ENCODE measurements at places on chromosomes 11 and 22. TPM values are rescaled to one million over a fixed set of nuclear protein-coding genes. Genes with fewer than 3 reads are reported as not detected.

GRCh38 chr11:124920870-124921609 is 2.0 kb downstream of the HEPN1 start:
- peak; percentile 83 for DNase-seq

DNA sequence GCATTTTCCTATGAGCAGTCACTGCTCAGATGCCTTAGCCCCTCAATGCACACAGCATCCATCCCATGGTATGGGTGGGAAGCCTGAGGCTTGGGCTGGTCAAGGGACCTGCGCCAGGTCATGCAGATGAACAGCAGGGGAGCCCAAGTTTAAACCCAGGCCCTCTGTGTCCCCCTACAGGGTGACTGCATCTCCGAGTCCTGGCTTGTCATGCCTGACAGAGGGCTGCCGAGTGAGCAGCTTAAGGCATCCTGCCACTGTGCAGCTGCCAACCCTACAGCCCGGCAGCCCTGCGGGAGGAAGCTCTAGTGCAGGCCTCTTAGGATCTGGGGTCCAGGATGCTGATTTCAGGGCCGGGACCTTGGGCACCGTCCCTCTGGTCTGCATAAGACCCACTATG is 10.0 kb downstream of the IL2RB start:
- DNase-seq = no peak

DNA sequence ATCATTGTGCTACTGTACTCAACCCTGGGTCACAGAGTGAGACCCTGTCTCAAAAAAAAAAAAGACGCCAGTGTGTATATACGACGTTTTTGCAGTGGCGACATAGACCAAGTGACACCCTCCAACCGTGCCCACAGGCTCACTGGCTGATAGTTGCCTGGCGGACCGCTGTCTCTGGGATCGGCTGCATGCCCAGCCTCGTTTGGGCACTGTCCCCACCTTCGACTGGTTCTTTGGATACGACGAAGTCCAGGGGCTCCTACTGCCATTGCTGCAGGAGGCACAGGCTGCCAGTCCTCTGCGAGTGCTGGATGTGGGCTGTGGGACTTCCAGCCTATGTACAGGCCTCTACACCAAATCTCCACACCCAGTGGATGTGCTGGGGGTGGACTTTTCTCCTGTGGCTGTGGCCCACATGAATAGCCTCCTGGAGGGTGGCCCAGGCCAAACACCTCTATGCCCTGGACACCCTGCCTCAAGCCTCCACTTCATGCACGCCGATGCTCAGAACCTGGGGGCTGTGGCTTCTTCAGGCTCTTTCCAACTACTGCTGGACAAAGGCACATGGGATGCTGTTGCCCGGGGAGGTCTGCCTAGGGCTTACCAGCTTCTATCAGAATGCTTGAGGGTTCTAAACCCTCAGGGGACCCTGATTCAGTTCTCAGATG is 1.3 kb downstream of the CSKMT start:
- DNase-seq = no peak

DNA sequence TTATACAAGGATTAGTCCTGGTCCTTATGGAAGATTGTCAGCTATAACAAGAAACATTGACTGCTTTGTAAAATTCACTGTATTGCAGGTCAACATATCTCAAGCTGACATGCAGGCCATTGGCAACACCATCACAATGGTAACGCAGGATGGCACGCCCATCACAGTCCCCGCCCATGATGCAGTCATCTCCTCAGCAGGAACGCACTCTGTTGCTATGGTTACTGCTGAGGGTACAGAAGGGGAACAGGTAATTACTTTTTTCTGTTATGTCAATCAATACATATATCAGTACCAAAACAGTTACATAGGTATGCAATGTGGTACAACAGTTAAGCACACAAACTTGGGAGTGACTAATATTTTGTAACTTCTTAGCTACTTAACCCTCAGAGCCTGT is 55.3 kb downstream of the ZNF143 start:
- peak; percentile 73 for DNase-seq

DNA sequence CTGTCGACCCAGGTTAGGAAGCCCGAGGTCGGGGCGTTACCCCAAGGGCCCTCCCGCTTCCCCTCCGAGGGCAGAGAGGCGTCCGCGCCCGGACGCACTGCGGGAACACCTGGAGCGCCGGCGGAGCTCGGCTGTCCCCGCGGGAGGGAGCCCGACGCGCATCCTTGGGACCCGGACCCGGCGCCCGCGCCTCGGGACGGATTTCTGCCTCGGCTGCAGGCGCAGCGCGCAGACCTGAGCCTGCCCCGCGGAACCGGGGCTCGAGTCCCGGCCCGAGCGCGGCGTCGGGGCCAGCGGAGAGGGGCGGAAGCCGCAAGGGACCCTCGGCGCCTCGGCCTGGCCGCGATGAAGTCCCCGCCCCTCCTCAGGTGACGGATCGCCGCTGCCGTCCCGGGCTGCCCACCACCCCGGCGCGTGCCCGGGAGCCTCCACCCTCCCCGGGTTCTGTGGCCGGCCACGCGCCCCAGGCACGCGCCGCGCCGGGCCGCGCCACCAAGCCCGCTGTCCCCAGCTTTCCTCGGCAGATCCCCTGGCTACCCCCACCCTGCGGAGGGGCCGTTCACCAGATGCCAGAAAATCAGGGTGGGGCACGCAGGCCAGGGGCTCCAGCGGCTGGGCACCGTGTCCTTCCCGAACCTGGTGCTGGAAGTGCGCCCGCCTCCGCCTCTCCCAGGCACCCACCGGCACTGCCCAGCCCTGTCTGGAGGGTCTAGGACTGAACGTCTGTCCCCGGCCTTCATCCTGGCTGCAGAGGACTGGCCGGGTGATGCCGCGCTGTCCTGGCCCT is 410 bp downstream of the GLB1L3 start:
- DNase-seq = peak; percentile 71

- no peak for DNase-seq
These were observed 173.9 kb downstream of the DDX10 start for GRCh38 chr11:108838792-108839105.

DNA sequence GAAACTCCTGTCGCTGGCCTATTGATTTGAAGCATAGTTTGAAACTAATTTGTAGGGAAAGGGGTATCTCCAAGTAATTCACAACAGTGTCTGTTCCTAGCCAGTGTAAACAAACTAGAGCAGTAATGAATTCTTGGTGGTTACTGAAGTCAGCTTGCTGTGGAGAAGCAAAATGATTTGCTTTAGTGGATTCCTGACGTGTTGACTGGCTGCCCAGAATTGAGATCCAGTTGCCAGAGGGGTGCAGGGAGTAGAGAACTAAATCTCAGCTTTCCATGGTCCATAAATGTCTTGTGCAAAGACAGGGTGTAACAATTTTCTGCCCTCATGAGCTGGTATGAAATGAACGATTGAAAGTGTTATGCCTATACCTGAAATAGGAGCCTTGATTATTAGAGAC is 382.5 kb upstream of the KIRREL3 start:
- DNase-seq = no peak

DNA sequence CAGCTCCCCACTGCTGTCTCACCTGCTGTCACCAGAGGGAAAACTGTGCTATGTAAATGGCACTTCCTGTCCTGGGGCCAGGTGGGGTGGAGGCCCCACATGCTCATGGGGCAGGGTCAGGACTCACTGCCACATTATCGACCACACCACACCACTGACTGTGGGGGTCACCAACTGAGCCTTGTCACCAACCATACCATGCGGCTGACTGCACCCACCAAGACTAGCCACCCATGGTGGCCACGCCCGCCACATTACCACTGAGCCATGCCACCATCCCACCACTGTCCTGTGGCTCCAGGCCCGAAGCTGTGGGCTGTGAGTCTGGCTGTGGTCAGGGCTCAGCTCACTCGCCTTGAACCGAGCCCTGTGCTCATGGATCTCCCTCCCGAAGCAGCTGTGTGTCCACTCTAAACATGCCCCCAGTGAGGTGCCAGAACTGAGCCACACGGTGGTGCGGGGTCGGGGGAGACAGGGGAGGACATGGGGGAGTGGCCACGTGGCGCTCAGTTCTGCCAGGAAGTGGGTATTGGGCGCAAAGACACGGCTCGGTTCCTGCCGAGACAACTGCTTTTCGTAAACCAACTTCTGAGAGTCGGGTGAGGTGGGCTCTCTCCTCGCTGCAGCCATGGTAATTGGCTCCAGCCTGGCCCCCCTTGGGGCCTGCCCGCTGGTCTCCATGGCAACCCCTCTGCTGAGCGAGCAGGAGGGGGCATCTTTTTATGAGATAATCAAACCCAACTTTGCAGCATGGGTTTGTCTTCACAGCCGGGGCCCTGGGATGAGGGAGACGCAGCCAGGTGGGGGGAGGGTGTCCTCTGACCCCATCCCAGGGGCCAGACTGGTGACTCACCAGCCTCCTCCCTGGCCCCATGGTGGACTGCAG is 23.2 kb downstream of the RTN4R start:
- DNase-seq = no peak

GRCh38 chr11:113435190-113435968 is 39.8 kb downstream of the DRD2 start:
- DNase-seq = no peak

DNA sequence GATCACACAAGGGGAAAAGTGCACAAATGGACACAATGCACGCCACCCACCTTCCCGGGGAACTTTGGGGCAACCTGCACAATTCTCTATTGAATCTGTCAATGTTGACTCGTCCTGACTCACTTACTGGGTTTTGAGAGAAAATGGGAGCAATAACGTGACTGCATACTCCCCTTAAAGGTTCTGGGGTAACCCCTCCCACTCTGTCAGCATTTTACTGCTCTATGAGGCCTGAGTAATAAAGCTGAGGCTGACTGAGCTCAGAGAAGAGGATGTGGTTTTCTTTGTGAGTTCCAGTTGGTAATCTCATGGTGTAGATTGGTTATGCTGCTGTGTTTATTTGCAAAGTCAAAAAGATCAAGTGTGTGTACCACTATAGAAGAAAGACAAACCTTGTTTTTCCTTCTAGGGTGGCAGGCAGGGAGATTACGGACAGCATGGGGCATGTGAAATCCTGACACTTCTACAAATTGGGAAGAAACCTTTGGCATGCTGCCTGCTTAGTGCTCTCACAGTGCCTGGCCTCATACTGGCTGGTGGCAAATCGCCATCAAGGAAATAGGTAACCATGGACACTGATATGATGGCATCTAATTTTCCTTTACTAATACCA is 16.1 kb upstream of the APOA1 start:
- no peak for DNase-seq

DNA sequence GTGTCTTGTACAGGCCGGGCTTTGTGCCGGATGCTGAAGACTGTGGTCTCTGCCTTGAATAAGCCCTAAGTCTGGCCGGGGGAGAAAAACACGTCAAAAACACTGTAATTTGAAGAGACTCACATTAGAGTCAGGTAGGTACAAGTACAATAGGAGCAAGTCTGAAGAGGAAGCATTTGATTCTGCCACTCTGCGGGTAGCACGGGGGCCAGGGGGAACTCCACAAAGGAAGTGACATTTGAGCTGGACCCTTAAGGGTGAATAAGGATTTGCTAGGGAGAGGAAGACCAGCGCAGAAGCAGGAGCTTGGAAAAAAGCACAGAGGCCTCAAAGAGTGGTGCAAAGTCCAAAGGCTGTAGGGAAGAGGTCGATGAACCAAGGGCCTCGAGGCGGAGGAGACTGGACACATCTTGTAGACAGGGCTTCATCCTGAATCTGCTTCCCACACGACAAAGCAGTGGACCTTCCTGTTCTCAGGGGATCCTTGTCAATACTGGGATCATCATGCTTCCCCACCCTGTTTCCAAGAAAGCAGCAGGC is 38.7 kb downstream of the BUD13 start:
- no peak for DNase-seq

GRCh38 chr11:7642747-7643146 is 30.6 kb downstream of the CYB5R2 start:
- DNase-seq = no peak

DNA sequence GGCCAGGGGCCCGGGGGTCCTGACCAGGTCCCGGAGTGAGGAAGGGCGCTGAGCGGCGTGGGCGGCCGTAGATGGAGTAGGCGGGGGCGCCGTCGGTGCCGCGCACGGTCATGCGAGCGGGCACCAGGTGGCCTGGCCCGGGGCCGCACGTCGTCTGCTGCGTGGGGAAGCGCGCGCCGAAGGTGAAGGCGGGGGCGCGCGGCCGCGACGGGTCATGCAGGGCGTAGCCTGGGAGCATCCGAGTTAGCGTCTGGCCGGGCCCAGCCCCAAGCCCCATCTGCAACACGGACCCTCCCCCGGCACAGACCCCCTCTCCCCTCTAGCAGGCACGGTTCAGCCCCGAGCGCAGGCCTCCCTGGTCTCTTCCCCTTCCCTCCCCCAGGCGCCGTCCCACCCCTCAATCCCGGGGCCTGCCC is 1.7 kb upstream of the TYMP start:
- DNase-seq = peak; percentile 54

DNA sequence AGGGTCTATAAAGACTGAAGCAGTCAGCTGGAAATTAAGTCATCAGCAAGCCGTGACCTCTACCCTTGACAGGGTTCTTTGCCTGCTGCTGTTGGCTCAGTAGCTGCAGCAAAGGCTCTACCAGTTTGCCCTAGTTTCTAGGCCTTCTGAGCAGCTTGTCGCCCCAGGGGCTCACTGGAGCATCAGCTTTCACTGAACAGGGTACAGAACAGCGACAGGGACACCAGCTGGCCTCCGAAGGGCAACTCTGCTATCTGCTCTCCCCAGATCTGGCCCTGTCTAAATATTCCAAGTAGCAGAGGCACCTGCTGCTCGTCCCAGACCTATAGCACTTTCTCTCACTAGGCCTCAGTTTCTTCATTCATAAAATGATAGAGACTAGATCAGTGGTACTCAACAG is 42.4 kb downstream of the SMCO4 start:
- no peak for DNase-seq

DNA sequence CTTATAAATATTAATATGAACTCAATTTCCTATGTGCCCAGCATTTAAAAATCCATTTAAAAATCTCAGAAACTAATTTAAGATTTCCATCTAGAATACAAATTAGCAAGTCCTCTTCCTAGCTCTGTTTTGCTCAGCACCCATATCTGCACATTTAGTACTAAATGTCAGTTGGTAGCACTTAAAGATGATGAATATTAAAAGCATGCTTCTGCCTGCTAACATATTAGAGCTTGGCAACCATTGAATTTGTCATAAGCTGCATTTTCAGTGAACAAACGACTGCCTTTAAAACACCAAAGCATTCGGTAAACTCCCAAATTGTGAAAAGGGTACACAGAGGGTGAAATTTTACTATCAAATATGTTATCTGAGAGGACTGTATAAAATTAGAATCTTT is 177.7 kb downstream of the CADM1 start:
- DNase-seq = no peak

DNA sequence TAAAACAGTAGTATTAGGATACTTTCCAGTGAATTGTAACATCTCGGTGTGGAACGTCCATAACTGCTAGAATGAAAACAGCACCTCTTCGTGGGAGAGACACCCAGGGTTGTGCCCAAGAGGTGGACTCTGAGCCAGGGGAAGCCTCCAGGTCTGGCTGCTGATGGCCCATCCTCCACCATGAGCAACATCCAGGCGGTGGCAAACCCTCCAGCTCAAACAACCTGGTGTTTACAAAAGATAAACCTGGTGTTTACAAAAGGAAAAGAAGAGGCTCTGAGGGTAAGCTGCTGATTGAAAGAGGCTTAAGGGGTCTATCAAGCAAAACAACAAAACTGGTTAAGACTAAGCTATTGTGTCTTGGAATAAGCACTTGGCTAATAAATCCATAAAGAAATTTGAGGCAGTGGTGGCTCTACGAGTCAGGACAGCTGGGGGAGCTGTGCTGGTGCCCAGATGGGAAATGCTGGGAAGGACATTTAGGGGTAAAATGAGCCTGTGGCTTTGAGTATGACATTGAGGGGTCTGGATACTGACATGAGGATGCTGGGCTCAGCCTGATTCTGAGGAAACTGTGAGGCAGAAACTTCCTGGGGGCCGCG is 909.0 kb downstream of the BRD1 start:
- no peak for DNase-seq

Gene PAX6
- polyA plus RNA-seq = 0.45 TPM

Gene RAC2
- 2.4 TPM for polyA plus RNA-seq

Gene ZC3H12C
- 0.38 TPM for polyA plus RNA-seq

Gene OR10A2
- 0.27 TPM for polyA plus RNA-seq

Gene PANX1
- 9.5 TPM for polyA plus RNA-seq

Gene FBLN1
- 90.1 TPM for polyA plus RNA-seq

Gene NADSYN1
- 32.5 TPM for polyA plus RNA-seq
